Right renal cortex interstitium (tissue), 3 donors: ENCODE measurements at places on chromosomes 12 and 14.

DNA sequence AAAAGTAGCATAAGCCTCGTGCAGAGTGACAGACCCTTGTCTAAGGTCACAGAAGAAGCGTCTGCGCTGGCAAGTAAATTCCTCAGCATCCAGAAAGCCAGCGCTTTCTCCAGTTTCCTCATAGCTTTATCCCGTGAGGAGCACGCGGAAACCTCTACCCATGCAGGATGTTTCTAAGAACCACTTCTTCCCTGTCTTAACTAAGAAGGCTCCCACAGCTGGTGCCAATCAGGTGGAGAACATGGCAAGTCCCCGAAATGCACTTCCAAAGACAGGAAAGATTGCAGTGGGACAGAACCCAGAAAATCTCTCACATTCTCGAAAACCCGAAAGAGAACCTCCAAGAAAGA lies 968 bp upstream of the ARID4A start:
- DNase-seq, result no peak

DNA sequence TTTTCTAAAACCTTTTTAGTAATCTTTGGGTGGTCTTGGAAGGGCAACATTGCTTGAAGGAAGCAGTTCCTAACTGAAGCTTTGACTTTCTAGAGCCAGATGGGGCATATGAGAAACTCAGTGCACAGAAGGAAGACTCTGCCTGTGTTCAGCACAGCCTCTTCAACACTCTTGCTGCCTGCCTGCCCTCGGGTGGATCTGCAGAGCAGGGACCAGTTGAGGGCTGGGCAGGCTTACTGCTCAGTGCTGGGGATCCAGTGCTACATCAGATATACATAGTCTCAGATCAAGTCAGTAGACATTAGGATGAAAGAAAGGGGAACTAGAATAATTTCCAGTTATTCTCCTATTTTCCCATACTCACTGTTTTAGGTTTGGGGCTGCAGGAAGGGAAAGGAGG lies 29.5 kb upstream of the TMX1 start:
- DNase-seq, result no peak

GRCh38 chr12:85843606-85844310 lies 7.5 kb upstream of the RASSF9 start:
- DNase-seq, result no peak

GRCh38 chr12:31002999-31003398 lies 70.7 kb upstream of the DDX11 start:
- no peak for DNase-seq

GRCh38 chr14:82422230-82422629 lies 888.6 kb upstream of the SEL1L start:
- no peak for DNase-seq

- no peak for DNase-seq
These were observed 57.7 kb downstream of the MAX start for GRCh38 chr14:65044596-65044959.

- DNase-seq, result peak; percentile 25
These were observed 1.5 kb downstream of the DDHD1 start for GRCh38 chr14:53151523-53152183.

DNA sequence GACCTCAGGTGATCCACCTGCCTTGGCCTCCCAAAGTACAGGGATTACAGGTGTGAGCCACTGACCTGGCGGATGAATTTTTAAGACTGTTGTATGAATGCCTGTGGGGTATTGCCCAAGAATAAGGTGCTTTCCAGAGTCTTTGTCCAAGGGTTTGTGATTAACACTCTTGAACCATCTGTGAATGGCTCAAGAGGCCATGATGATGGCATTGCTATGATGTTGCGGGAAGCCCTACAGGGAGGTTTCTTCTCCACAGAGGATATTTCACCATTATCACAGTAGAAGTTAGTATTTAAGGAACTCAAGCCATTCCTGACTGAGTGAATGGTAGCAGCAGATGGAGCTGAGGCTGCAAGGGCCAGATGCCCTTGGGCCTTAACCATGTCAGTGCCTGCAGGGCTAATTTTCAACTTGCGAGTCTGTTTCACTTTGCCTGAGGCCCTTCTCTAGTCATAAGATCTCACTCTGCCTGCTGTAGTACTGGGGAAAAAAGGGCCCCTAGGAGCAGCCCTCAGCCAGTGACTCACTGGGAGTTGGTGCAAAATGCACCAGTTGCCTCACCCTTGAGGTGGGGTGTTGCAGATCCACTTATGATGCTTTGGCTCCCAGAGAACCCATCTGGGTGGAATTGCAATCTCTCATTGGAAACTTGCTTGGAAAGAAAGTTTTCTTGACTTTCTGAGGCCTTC lies 108.6 kb upstream of the FLRT2 start:
- DNase-seq, result no peak

GRCh38 chr12:80761838-80762237 lies 45.1 kb downstream of the MYF5 start:
- no peak for DNase-seq

DNA sequence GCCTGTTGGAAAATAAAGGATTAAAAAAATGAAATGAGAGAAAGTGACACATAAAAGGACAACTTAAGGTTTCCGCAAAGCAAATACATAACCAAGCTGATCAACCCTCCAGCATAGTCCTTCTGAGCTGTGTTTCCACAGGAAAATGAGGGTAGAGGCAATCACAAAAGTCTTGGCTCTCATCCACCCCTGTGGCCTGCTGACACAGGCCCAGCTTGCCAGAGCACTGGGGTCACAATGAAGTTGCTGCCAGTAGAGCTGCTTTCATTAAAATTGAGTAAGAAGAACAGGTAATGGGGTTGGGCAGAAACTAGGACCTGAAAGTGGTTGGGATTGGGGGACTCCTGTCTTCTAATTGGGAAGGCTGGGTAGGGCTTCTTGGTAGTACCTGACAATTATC lies 65.9 kb downstream of the RERG start:
- DNase-seq, result no peak

DNA sequence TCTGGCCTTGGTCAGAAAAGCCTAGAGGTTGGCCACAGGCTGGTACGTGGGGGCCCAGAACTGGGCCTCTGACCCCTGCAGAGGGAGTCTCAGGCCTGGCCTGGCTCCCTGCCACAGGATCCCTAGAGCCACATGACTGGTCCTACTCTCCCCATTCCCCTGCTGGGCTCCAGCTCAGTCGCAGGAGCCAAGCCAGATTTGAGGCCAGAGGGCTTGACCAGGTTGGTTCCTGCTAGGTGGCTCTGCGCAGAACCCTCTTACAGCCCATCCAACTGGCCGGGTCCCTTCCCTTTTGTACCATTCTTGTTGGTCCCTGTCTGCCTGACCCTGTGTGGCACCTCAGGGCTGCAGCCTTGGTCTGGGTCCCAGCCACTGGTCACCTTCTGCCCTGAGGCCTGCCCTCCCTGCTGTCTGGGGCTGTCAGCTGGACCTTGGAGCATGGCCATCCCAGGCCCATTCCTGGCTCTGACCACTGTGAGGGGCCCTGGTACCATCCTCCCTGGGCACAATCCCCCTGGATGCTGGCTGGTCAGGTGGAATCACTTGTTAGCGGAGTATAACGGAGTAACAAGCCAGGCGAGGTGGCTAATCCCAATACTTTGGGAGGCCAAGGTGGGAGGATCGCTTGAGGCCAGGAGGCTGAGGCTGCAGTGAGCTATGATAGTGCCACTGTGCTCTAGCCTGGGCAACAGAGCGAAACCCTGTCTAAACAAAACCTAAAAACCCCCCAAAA lies 22.9 kb upstream of the PPP1R13B start:
- DNase-seq, result no peak

- DNase-seq, result no peak
These were observed 12.2 kb downstream of the FAIM2 start for GRCh38 chr12:49891476-49891875.

- no peak for DNase-seq
These were observed 680.3 kb downstream of the MED13L start for GRCh38 chr12:115597157-115597712.

DNA sequence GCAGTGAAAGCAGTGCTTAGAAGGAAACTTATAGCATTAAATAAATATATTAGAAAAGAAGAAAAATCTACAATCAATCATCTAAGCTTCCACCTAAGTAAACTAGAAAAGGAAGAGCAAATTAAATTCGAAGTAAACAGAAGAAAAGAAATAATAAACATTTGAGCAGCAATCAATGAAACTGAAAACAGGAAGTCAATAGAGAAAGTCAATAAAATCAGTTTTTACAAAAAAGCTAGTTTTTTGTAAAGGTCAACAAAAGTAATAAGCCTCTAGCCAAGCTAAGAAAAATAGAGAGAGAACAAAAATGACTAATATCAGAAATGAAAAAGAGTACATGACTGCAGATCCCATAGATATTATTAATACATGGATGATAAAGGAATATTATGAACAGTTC lies 34.2 kb upstream of the KTN1 start:
- DNase-seq, result no peak

DNA sequence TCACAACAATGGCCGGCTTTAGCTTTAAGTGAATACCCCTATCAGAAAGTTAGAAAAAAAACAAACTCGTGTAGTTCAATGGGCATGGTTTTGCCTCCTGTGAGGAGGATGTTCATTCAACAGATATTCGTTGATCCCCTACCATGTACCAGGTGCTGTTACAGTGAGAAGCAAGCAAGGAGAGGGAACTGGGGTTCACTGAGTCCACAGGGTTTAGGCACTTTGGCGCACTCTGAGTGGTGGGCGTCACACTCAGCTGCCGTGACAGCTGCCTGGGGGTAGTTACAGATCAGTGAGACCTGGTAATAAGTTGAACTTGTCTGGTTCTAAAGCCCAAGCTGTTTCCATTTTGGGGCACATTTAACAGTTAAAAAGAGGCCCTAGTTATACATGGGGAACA lies 74.2 kb downstream of the PAPOLA start:
- no peak for DNase-seq

DNA sequence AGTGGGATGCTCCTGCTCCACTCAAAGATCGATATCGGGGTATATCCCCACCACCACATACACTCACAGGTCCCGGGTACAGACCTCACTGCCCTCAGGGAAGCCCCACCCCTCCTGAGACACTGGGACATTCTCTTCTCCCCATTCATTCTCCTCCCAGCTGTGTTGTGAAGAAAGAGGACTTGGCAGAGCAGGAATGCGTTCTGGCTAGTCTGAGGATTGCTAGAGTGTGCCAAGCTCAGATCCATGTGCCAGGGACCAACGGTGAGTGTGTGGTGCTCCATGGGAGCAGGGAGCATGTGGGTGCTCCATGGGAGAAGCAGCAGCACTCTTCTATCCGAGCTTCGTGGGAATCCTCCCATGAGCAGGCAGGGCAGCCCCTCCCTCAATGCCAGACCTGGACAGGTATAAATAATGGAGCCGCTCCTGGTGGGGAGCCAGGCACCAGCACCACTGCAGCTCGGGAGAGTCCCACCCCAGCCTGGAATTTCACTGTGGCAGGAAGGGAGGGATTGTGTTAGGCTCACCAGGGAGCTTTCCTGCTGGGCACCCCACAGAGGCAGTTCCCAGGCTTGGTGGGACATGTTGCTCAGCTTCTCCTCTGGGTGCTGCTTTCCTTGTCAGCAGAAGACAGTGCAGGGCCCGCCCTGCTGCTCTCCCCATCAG lies 2.3 kb upstream of the KRT5 start:
- DNase-seq, result no peak

DNA sequence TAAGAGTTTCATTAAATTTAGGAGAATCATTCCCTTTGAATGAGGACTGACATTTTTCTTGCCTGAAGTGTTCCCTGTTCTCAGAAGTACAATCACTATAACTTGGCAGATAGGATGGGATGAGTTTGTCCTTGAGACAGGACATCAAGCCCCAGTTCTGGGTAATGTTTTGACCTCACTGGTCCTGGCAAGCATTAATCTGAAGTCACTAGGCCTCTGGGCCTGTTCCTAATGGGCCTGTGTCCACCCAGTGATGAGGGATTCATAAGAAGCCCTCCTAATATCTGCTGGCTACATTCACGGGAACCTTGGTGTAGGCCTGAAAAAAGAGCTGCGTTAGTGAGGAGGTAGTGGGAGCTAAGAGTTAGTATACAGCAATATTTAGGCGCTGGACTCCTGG lies 37.2 kb downstream of the NINJ2 start:
- no peak for DNase-seq

- DNase-seq, result no peak
These were observed 2.0 kb upstream of the CCDC197 start for GRCh38 chr14:93994919-93995682.

DNA sequence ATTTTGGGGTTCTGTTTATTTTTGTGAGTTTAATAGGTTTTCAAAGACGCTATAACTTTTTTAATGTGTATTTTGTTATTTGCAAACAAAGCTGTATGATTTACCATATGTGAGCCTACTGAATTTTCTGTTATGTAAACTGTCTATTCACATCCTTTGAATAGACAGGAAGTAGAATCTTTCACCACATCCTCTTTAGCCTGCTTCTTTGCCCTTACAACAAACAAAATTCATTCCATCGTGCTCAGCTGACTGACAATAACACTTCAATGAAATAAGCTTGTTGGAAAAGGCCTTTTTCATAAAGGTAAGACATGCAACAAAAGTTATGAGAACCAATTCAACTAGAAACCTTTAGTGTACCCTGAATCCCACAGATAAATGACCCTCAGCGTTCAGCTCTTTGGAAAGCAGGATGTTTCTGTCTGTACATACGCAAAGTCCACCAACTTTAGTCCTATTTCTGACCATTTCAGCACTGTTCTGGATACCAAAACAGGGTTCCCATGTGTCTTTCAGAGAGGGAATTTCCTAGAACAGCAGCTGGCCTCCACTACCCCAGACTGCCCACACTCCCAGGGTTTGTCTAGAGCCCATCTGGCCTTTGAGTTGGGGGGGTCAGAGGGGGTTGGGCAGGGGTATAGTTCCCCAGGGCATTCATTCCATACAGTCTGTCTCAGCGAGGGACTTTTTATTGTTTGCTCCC lies 71.3 kb downstream of the DUSP6 start:
- DNase-seq, result no peak

GRCh38 chr14:94936401-94936892 lies 166.5 kb upstream of the GSC start:
- DNase-seq, result peak; percentile 29

DNA sequence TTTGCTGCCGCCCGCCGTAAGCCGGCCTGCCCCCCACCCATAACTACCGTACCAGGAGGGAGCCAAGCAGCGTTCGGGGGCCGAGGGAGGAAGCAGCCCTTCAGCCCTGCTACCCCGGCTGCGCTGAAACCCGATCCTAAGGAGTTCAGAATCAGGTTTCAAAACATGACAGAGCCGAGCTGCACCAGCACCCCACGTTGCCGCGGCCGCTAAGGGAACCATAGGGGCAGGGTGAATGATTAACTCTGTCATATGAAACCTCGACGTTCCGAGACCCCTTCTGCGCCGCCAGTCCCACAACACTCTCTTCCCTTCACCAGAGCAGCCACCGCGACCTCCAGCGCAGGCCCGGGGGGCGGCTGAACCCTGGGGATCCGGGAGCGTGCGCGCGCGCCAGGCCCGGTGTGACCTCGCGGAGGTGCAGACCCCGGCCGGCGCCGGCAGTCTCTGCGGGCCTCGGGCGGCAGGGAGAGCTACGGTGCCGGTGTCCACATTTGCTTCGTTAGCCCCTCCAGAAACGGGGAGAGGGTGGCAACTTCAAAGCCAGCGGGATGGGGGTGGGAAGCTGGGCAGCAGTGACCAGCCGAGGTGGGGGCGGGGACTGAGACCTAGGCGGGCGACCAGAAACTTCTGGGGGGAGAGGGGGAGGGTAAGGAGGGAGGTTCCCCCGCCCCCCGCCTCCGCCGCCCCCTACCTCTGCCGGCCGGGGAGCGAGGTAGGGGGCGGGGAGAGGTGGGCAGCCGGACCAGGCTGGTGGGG lies 1.6 kb downstream of the SIX4 start:
- DNase-seq, result peak; percentile 51

- DNase-seq, result no peak
These were observed 116.6 kb downstream of the GCH1 start for GRCh38 chr14:54785778-54786770.

GRCh38 chr14:77044783-77045237 lies 16.3 kb upstream of the IRF2BPL start:
- DNase-seq, result no peak
